ENCODE measurements at places on chromosomes 12 and 14.
A peak's percentile ranks its signal among the peaks of the same experiment; 100 is the strongest.

DNA sequence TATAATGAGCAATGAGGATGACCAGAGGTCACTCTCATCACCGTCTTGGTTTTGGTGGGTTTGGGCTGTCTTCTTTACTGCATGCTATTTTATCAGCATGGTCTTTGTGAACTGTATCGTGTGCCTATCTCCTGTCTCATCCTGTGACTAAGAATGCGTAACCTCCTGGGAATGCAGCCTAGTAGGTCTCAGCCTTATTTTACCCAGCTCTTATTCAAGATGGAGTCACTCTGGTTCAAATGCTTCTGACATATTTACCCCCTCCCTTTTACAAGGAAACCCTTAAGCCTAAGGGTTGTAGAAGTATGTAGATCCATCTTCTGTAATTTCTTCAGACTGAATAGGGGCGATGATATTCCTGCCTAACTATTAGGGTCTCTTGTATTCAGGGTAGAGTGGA lies 8.4 kb downstream of the IFI27L1 start:
- DNase-seq, result no peak

GRCh38 chr12:39503439-39503838 lies 60.5 kb upstream of the KIF21A start:
- no peak for DNase-seq

GRCh38 chr12:780750-781379 lies 28.5 kb downstream of the WNK1 start:
- no peak for DNase-seq

DNA sequence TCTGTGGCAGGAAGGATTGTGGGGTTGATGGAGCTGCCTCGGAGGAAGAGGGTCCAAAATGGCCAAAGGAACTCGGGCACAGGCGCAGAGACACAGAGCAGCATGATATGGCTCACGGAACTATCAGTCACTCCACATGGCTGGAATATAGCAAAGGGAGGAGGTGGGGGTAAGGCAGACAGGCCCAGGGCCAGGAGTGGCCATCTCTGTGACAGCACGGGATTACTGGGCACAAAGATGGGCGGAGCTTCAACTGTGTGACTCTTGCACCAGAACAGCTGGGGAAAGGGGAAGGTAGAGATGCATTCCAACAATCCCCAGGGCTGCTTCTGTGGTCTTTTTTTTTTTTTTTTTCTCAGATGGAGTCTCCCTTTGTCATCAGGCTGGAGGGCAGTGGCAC lies 24.8 kb upstream of the EML1 start:
- no peak for DNase-seq

- DNase-seq, result no peak
These were observed 337.1 kb downstream of the PCNX1 start for GRCh38 chr14:71244341-71244740.

GRCh38 chr14:76597387-76597786 lies 163.9 kb upstream of the VASH1 start:
- DNase-seq, result no peak

GRCh38 chr14:22282417-22282816 lies 306.6 kb downstream of the DAD1 start:
- peak; percentile 3 for DNase-seq
